ENCODE measurements at places on chromosomes 1 and 21. TPM values are rescaled to one million over a fixed set of nuclear protein-coding genes. Genes with fewer than 3 reads are reported as not detected.

Gene MRPL9
- 141 TPM for total RNA-seq

Gene CRNN
- not detected for total RNA-seq

Gene FMO5
- 0.17 TPM for total RNA-seq

Gene LCE1F
- total RNA-seq: not detected

Gene EFNA4
- 5.7 TPM for total RNA-seq

Gene HMGCS2
- total RNA-seq: not detected

Gene RPTN
- not detected for total RNA-seq

Gene GBP4
- 36.8 TPM for total RNA-seq

Gene STUM
- total RNA-seq: not detected

Gene GRHL3
- total RNA-seq: not detected

Gene KIF2C
- 72.9 TPM for total RNA-seq

Gene MIXL1
- total RNA-seq: not detected

Gene TAS1R1
- total RNA-seq: not detected

Gene FAM3B
- not detected for total RNA-seq

Gene RRP1B
- 77.8 TPM for total RNA-seq

Gene MANEAL
- total RNA-seq: 4.0 TPM

Gene AIRE
- not detected for total RNA-seq

Gene C1orf53
- 1.3 TPM for total RNA-seq

Gene PLA2G5
- total RNA-seq: not detected

Gene RYR2
- not detected for total RNA-seq

Gene KRTAP21-2
- total RNA-seq: not detected
